T-cell (primary cell): ENCODE measurements at places on chromosomes 7 and 10.

GRCh38 chr10:115866691-115867090 is 406.3 kb downstream of the GFRA1 start:
- DNase-seq = no peak

- DNase-seq = no peak
These were observed 131.1 kb upstream of the PTPRZ1 start for GRCh38 chr7:121741896-121742295.

DNA sequence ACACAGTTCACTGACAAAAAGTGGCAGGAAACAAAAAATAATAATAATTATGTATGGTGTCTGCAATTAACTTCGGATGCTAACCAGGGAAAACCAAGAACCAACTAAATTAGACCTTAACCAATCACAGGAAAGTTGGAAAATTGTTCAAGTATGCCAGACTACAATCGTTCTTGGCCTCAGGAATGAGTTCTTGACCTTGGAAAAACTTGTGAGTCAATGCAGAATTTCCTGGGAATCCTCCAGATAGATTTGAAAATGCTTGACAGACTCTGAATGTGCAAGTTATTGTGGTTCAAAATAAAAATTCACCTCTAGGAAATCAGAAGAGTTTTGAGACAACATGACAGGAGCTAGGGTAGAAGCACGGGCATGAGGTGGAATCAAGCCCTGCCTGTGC is 171.5 kb downstream of the C7orf25 start:
- no peak for DNase-seq

- no peak for DNase-seq
These were observed 2.3 kb downstream of the ARHGAP22 start for GRCh38 chr10:48602401-48603135.

DNA sequence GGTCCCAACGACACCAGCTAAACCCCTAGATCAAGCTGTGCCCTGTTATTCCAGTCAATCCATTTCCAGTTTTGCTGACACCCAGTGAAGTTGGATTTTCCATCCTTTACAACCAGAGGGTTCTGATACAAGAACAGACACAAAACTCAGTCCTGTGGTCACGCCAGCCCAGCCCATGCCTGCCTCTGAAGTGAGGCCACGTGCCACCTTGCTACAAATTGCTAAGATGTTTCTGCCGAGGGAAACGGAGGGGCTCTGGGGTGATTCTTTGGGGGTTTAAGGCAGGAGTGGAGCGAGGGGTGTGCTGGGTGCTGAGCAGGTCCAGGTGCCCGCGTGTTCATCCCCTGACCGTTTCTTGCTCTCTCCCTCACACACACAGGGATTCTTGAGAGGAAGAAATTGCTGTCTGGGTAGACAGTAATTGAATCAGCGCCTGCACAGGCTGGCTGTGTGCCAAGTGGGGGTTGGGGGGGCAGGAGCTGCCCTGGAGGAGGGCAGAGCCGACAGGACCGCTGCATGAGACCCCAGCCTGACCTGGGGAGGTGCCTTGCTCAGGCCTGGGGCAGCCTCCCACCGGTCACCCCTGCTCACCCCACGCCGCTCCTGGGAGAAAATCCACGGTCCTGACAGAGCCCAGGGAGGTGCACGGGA is 38.1 kb downstream of the ADAP1 start:
- DNase-seq = no peak

DNA sequence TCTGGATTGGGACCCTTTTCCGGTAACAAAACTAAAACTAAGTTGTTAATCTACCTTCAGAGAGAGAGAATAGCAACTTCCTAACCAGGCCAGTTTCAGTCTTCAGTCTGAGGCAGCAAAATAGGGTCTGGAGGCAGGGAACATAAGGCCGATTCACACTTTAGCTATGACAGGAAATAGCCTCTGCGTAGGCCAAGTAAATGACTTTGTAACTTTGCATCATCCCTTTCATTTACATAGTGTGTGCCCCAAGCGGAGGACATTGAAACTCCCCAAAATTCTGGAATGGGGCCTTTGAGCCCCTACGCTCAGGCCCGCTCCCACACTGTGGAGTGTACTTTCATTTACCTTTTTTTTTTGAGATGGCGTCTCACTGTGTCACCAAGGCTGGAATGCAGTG is 1.7 kb upstream of the UPP1 start:
- DNase-seq = no peak

GRCh38 chr10:4588824-4589223 is 237.2 kb upstream of the AKR1E2 start:
- DNase-seq = no peak

GRCh38 chr10:1344408-1344807 is 288.2 kb downstream of the WDR37 start:
- DNase-seq = no peak

GRCh38 chr7:94832051-94832450 is 75.3 kb upstream of the PPP1R9A start:
- no peak for DNase-seq

- DNase-seq = no peak
These were observed 40.2 kb upstream of the ATP6V0A4 start for GRCh38 chr7:138838166-138838565.

GRCh38 chr7:112252691-112253090 is 46.2 kb downstream of the ZNF277 start:
- DNase-seq = no peak

- DNase-seq = no peak
These were observed 160.7 kb downstream of the MALRD1 start for GRCh38 chr10:19209319-19209718.

- no peak for DNase-seq
These were observed 428.4 kb upstream of the KLF6 start for GRCh38 chr10:4213441-4213840.

DNA sequence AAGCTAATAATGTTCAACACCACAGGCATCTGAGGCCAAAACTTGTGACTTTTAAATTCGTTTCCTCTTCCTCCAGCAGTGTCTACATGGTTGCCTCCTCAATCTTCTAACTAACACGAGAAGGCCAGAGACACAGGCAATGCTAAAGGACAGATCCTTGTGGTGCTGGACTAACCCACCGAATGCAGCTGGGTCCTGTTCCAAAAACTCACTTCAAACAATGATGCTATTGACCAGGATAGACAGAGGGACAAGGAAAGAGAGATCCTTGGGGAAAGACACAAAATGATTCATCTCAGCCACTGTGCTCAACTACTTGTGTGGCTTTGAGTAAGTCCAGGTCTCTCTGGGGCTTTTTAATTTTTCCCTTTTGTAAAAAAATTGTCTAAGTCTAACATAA is 107.6 kb downstream of the KCNMA1 start:
- DNase-seq = no peak

DNA sequence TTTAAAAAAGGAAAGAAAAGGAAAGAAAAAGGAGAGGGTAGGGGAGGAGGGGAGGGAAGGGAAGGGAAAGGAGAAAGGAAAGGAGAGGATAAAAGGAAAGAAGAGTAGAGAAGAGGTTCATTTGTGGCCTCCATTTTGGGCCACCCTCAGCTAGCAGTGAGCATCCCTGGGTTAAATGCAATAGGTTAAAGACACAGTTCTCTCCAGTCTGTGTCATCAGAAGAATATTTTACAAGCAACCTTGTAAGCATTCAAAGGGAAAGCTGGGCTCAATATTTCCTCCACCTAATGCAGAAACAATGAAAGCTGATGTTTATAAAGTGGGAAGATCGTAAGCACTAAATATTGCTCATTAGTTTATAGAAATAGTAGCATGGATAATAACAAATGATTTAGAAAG is 219.1 kb upstream of the PITRM1 start:
- DNase-seq = no peak

DNA sequence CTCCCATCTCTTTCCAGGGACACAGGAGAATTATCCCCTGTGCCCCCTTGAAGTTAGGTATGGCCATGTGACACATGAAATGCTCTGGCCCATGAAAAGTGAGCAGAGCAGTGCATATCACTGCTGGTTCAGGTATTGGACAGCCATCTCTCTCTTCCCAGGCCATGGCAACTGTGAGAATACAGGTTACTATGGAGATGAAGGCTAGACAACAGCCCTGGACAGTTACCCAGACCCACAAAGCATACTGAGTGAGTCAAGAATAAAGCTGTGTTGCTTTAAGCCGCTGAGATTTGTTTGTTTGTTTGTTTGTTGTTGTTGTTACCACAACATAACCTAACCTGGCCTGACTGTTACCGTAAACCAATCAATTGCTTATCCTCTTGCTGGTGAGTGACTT is 722.3 kb downstream of the KCNMA1 start:
- no peak for DNase-seq

- no peak for DNase-seq
These were observed 45.1 kb downstream of the SPOCK2 start for GRCh38 chr10:72043016-72043834.

DNA sequence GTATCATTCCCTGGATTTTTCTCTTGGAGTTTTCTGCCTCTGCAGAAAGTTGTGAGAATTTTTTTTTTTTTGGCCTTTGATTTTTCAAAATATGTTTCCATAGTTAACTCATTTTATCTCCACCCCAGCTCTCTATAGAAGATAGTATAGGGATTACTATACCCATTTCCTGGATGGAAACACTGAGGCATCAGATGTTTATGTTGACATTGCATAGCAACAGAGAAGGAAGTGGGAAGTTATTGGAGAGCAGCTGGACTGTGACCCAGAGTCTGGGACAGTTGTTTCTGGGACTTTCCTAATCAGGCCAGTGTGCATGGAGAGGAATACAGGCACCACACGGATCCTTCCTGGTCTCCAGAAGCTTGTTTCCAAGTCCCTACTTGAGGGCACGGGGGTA is 158.0 kb downstream of the CDH23 start:
- no peak for DNase-seq

DNA sequence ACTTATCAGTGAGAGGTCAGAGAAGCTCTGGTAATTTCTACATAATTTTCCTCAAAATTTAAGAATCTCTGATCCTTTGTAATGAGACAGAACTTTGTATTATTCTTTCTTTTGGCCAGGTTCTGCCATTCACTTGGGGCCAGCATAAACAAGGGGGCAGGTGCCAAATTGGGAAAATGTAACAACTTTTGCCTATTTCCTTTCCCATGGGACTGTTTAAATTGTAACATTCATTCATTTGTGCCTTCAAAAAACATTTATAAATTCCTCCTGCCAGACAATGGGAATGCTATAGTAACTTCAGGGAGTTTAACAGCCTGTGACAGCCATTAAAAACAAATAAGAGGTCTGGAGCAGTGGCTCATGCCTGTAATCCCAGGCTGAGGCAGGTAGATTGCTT is 12.4 kb downstream of the DYNC1I1 start:
- DNase-seq = no peak

DNA sequence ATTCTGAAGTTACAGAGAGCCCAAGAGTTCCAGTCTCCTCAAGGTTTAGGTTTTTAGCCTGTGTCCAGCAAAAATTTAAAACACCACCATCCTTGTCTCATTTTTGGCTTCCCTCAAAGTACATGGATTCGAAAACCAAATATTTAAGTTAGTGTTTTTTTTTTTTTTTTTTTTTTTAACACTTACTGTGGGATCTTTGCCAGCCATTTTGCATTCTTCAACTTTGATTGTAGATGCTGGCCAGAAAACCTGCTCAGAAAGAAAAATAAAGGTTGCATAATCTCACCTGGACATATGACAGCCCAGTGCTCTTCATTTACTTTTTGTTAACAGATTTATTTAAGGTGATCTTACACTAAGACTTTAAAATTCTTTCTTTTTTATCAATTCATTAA is 91.6 kb downstream of the SEMA3C start:
- no peak for DNase-seq
